NCI-H526 (cell line): ENCODE measurements at places on chromosomes 12 and 14.

GRCh38 chr14:64649383-64649998 is 54.7 kb upstream of the PLEKHG3 start:
- no peak for DNase-seq

GRCh38 chr14:77123381-77124325 is 17.9 kb downstream of the ZDHHC22 start:
- no peak for DNase-seq

DNA sequence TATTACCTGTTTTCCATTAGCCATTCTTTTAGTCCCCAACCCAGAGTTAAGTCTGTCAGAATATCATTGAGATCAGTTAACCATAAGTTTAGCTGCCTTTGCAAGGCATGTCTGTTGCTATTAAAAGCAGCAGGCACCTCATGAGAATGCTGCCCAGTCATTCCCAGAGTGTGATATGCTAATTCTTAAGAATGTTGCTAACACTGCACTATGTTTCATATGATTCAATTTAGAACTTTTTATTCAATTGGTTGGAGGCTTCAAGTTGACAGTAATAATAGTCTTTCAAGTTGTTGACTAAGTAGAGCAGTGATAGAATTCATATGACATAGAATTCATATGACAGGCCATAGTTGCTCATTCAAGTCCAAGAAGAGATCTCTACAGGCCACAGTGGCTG is 292.3 kb downstream of the FUT8 start:
- DNase-seq, result no peak

DNA sequence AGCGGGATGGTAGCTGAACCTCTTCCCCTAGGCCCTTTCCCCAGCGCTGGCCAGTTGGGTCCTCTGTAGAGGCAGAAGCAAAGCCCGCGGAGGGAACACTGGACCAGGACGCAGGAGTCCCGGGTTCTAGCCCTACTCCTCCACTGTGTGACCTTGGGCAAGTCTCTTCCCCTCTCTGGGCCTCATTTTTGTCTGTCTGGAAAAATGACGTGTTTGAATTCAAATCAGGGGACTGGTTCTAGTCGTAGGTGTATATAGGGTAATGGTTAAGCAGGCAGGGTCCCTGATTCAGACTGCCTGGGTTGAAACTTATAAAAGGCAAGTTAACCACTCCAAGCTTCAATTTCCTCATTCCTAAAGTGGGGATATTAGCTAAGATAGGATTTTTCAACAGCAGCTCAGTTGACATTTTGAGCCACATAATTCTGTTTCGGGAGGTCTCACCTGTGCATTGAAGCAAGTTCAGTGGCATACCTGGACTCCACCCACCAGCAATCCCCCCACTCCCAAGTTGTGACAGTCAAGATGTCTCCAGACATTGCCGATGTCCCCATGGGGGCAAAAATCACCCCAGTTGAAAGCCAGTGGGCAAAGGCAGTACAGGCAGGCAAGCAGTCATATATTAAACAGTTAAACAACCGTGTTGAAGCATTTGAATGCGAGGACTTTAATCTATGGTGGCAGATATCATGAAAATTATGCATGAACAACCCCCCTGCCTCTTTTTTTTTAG is 899 bp downstream of the TPCN1 start:
- no peak for DNase-seq

GRCh38 chr14:20623798-20624197 is 17.7 kb downstream of the OR6S1 start:
- no peak for DNase-seq

GRCh38 chr12:102728506-102729242 is 188.4 kb downstream of the PAH start:
- DNase-seq, result no peak

- no peak for DNase-seq
Observed at GRCh38 chr12:57524814-57525614, 2.4 kb downstream of the MBD6 start.
